ENCODE measurements at places on chromosomes 11 and 22.

DNA sequence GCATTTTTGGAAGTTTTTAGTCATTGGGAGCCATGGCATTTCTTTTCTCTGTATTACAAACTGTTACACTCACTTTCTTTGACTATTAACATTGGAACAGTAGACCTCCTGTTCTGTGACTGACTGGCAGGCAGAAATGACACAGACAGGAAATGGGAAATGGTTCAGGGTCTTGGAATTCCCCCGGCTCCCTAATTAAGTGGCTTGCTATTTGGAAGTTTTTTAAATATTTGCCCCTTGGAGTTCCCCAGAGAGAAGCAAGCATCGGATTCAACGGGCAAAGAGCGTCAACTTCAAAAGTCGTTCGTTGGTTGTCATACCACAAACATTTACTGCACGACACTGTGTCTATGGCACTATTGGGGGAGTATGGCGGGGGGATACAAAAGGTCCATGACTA, 1.1 kb upstream of the BIRC2 start:
- no peak for DNase-seq

- no peak for DNase-seq
Observed at GRCh38 chr11:61787928-61788491, 4.4 kb downstream of the TMEM258 start.

GRCh38 chr22:49229483-49230193, 598.0 kb downstream of the BRD1 start:
- no peak for DNase-seq

DNA sequence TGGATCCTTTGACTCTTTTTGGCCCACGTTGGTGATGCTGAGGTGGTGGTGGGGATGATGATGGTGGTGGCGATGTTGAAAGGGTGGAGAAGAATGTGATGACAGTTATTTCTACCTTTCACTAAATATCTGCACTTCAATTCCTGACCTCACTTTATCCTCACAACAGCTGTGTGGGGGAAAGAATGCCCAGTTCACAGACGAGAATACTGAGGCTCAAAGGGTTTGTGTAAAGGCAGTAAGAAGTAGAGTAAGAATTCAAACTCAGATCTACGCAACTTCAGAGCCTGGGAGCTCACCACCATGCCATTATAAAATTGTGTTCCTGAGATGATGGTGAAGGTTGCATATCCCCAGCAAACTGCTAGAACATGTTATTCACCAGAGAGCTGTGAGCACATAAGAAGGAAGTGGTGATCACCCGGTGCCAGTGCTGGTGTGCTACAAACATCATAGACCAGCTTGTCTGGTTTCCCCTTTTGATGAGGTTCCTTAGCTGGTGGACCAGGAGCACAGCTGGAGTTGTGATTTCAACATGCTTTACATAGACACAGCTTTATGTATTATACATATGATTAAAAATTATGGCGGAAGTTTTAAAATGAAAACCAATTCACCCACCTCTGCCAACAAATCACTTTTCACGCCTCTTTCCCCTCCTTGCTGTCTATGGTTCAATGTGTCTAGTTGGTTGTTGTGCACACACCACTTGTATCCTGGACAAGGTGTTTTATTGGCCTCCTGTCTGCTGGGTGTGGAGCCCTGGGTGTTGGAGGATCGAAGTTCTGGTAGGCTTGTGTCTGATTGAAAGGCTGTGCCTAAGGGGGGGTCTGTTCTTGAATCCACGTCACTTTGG, 6.2 kb downstream of the ST14 start:
- DNase-seq, result no peak

- no peak for DNase-seq
Observed at GRCh38 chr22:45576273-45576625, 73.6 kb downstream of the FBLN1 start.

- DNase-seq, result no peak
Observed at GRCh38 chr22:29457730-29458129, 19.3 kb downstream of the RFPL1 start.

DNA sequence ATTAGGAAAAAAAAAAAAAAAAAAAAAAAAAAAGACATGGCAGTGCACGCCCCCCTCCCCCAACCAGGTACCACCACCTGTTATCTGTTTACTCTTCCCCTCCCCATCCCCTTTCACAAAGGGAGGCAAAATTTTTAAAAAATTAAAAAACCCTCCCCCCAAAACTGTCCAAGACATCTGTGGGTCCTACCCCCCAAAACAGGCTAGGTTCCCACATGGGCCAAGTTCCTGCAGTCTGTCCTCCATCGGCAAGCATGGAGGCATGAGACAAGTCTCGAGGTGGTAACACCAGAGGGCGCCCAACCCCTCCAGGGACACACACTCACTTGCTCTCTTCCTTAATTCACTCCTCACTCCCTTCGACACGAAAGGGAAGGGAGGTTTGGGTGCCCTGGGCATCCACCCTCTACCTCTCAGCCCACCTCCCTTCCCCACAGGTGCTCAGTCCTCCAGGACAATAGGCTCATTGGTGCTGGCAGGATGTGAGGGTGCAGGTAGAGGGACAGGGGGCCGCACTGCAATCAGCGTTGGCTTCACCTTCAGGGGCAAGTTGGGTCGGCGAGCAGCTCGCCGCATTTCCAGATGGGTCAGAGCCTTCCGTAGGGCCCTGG, 2.2 kb upstream of the TUT1 start:
- DNase-seq, result peak; percentile 73

DNA sequence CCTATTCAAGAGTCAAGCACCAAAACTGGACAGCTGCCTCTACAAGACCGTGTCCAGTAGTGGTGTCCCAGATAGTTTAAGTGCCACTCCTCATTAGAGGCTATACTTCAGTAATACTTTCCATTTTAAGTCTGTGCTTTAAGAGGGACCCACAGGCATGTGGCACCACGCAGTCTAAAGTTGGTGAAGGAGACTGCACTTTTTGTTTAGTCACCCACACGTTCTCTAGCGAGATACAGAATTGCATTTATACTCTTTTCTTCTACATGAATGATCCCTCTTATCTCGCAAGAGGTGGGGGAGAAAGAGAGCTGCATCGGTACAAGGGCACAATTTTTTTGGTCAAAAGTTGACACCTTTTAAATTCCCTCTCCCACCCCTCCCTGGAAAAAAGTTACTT, 41.5 kb downstream of the DDX6 start:
- DNase-seq, result no peak

DNA sequence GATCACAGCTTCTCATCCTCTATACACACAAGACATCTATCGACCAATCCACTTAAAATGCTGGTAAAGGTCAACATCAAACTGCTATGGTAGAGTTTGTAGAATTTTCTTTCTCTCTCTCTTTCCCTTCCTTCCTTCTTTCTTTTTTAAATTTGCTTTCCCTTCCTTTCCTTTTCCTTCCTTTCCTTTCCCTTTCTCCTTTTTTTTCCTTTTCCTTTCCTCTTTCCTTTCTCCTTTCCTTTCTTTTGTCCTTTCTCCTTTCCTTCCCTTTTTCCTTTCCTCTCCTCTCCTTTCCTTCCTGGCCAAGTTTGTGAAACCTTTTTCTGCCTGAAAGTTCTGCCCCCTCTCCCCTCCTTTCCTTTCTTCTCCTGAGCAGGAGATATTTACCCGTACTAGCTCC, 3.1 kb downstream of the C11orf97 start:
- DNase-seq, result no peak

GRCh38 chr22:36771356-36772063, 4.4 kb downstream of the IFT27 start:
- DNase-seq, result no peak

DNA sequence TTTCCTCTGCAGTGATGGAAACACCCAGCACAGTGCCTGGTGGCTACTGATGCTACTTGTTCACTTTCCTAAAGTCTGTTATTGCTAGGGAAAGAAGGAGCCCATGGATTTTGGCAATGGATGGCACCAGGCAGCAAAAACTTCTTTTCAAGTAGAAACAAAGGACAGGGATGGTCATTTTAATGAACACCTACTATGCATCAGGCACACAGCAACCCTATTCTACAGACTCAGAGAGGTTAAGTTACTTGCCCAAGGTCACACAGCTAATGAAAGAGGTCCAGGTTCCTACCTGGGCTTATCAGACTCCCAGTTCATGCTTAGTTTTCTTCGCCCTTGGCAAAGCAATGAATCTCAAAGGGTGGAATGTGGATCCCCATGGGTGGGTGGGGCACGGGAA, 36.9 kb upstream of the CD82 start:
- DNase-seq, result no peak

DNA sequence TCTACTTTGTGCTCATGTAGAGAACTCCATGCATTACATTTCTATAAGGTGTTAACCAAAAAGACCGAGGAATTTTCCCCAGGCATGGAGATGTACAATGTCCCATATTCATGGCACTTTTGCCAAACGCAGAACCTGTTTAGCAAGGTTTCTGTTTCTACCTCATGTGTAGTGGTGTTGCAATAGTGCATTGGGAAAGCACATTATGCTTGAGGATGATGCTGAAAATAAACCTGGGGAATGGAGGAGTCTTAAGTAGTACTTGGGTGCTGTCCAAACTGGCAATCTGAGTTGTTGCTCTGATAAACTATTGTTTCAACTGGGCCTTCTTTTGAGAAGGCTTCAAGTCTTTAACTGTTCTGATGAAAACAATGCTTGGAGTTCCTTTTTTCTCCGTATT, 11.5 kb upstream of the MUC15 start:
- no peak for DNase-seq

DNA sequence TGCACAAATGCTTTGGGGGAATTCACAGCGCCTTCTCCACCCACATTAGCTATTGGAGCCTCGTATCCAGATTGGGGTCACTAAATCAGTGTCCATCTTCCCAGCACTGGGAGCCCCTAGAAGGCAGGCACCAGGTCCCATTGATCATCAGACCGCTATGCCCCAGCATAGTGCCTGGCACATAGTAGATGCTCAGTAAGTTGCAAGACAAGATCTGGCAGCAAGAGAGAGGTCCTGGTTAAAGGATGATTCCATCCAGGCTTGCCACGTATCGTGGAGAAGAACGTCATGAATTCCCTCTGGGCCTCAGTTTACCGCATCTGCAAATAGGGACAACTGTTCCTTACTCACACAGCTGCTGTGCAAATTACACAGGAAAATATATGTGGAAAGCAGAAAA, 1.7 kb downstream of the TMEM184B start:
- no peak for DNase-seq

GRCh38 chr11:12094872-12095800, 15.3 kb upstream of the MICAL2 start:
- no peak for DNase-seq

- DNase-seq, result no peak
Observed at GRCh38 chr11:88415495-88415894, 78.0 kb upstream of the CTSC start.

DNA sequence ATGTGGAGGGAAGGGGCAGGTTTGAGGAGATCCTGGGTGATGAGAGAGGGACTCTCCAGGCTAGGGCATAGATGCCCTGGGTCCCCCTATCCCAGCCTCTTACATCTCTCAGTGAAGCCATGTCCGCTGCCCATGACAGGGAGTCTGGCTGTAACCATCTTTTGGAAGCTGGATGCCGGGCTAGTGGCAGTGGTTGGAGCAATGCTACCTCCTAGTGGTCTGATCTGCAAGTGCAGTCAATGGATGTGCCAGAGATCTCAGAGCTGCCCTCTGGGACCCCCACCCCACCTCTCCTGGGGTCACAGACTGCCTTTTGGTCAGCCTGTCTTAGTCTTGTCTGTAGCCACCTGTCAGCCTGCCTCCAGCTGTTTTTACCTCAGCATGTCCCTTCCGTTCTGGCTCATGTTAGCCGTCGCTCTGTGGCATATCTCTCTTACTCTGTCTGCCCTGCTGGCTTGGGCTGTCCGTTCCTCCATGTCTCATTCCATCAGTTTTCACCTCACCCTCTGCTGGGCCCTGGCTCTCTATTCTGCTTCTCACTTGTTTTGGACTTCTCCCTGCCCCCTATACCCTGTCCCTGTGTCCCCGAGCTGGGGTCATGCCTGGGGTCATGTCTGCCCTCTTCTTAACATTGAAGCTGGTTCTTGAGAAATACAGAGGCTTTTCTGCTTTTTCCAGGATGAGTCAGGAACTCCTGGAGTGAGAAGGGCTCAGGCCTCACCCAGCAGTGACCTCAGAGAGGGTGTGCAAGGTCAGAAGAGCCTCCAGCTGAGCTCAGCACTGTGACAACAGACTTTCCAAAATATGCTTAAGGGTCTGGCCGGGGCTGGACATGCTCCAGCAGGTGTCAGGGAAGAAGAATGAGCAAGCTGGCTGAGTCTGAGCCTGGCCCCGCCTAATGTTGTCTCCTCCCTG, 52.0 kb upstream of the THY1 start:
- peak; percentile 42 for DNase-seq

DNA sequence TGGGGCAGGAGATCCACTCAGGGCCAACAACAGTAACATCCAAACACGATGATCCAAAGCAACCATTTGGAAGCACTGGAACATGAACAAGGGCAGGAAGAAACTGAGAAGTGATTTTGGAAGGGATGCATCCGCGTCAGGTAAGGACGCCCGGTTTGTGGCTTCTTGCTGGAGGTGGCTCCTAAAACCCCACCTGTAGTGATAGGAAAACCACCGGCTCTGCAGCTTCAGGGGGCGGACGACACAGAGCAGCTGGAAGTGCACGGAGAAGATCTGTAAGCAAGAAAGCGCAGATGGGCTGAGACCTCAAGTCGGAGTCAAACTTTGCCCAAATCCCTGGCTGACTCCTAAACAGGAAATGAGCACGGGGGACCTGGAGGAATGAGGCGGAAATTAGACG, 1066.1 kb downstream of the BRD1 start:
- DNase-seq, result no peak

DNA sequence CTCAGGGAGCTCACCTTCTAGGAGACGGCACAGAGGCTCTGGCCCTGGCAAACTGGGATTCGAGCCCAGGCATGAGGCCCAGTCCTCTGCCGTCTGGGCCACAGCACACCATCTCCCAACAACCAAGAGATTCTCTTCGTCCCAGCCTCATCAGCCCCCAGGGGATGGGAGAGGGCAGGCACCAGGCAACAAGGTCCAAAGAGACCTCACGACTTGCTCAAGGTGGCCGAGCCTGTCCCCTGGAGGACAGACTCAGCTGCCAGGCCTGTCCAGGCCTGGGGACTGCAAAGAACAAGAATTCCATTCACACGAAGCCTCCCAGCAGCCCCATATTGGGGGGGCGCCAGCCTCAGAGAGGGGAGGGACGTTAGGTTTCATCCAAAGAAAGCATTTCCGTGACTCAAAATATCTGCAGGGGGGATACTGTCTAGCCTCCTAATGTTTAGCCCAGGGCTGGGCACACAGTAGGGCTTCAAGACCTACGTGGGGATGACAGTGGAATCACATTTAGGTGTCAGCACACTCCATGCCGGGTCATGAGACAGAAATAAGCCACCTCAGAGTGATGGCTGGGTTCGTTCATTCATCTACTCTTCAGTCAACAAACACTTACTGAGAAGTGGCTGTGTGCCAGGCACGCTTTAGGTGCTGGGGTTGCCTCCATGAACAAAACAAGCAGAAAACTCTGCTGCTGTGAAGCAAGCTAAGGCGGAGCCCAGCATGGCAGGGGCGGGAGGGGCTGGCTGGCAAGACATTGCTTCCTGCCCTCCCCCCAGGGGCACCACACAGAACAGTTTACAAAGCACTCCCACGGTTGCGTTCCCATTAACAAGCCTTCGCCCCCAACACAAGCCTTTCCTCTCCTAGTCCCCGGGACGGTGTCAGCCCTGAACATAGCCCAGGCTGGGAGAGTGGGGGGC, 1.2 kb downstream of the CARNS1 start:
- no peak for DNase-seq

- DNase-seq, result no peak
Observed at GRCh38 chr11:69691463-69691862, 12.4 kb downstream of the FGF19 start.

- DNase-seq, result no peak
Observed at GRCh38 chr11:88146106-88146505, 29.1 kb downstream of the RAB38 start.

All from stimulated activated CD4-positive, alpha-beta T cell treated with anti-CD3 and anti-CD28 coated beads, Interleukin-12 subunit alpha, Interleukin-12 subunit beta, amount 100 ng/mL, for 4 hours (primary cell).